ENCODE measurements at places on chromosomes 11 and 22. TPM values are rescaled to one million over a fixed set of nuclear protein-coding genes. Genes with fewer than 3 reads are reported as not detected.

MMP13 gene
- not detected for total RNA-seq

PRG2 gene
- not detected for total RNA-seq

UPB1 gene
- total RNA-seq, result not detected

KIF18A gene
- 12.9 TPM for total RNA-seq

NAGA gene
- total RNA-seq, result 6.1 TPM

TECTA gene
- total RNA-seq, result 0.05 TPM

C11orf86 gene
- total RNA-seq, result 44.1 TPM

RELT gene
- total RNA-seq, result 9.0 TPM

TMEM184B gene
- total RNA-seq, result 39.0 TPM

BID gene
- total RNA-seq, result 88.5 TPM

LMO1 gene
- total RNA-seq, result 3.3 TPM
